CD4-positive, alpha-beta T cell treated with Interleukin-15 for 4 hours (primary cell): ENCODE measurements at places on chromosomes 4 and X.

DNA sequence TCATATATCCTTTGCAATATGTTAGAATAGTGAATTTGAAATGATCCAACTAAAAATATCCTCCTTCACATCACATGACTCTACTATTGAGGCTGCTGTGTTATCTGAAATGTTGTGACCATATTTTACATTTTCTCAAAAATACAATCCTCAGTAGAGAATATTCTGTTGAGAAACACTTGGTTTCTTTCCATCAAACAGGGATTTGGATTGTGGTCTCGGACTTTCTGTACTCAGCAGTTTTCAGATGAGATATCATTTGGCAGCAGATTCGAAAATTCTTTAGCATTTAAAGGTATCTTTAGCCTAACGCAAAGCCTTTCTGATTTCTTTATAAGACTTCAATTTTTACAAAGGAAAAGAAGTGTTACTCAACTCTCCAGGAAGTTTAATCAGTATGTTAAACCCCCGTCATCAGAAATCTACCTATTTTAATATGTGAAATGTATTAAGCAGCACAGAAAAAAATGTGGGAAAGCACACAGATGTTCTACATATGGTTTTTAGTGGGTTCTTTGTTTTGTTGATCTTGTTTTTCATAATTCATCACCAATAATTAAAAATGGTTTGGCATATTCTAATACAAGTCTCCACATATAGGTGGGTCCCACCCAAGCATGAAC lies 55.4 kb upstream of the ANXA3 start:
- DNase-seq: no peak

- no peak for DNase-seq
Observed at GRCh38 chr4:8794491-8794890, 77.1 kb downstream of the HMX1 start.

GRCh38 chrX:146481735-146482134 lies 327.8 kb upstream of the CXorf51B start:
- DNase-seq: no peak

DNA sequence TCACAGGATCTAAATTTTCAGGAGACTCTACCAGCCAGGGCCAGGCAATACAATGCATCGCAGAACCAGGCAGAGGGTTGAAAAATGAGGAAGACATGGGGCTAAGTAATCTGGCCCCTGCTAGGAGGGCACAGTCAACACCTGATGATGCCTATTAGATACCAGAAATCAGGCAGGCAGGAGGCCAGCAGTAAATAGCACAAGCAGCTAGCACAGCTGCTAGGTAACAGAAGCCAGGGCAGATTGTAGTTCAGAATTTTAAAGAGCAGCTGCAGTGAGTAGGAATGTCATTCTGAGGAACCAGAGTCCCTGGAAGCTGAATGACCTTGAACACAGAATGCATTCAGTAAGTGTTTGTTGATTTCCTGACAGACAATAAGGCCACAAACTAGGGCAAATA lies 38.8 kb upstream of the TRPC5OS start:
- no peak for DNase-seq

DNA sequence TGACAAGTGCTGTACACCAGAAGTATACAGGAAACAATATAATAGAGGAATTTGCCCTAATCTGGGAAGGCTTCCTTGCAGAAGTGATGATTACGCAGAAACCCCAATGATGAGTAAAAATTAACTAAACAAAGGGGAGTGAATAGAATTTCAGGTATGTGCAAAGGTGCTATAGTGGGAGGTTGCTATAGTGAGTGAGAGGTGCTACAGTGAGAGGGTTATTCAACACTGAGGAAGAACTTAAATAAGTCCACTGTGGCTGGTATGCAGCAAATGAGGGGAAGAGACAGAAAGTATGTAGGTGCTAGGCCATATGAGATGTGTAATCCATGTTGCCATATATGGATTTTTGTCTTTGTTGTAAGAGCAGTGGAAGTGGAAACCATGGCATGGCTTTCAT lies 69.5 kb downstream of the TRIM2 start:
- no peak for DNase-seq

GRCh38 chr4:156330436-156331031 lies 376.9 kb upstream of the CTSO start:
- DNase-seq: no peak

DNA sequence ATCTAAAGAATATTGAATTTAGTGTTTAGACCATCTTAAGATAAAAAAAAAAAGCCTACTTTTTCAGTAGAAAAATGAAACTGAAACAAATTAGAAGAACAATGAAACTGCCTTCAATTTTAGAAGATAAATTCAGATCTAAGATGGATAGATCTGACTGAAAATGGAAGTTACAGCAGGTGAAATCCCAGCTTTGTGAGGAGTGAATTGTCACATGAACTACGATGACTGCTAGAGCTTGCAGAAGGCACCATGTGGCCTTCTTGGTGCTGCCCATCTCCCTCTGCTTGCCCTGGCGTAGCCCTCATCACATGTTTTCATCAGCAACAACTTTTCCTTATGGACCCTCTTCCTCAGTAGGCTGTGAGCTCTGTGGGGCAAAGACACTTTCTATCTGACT lies 51.4 kb upstream of the EMCN start:
- no peak for DNase-seq

DNA sequence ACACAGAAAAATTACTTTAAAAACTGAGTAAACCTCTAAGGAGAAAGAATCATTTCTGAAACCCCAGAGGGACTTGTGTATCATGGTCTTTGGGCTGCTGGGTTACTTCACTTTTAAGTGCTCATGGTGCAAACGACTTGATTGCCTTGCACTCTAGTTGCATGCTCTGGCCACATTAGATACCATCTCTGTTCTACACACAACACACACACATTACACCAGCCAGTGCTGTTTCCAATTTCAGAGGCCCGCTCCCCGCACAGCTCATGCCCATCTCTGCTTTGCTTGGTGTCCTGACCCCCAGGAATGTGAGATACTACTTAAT lies 2.1 kb downstream of the PPP3CA start:
- DNase-seq: peak; percentile 8

DNA sequence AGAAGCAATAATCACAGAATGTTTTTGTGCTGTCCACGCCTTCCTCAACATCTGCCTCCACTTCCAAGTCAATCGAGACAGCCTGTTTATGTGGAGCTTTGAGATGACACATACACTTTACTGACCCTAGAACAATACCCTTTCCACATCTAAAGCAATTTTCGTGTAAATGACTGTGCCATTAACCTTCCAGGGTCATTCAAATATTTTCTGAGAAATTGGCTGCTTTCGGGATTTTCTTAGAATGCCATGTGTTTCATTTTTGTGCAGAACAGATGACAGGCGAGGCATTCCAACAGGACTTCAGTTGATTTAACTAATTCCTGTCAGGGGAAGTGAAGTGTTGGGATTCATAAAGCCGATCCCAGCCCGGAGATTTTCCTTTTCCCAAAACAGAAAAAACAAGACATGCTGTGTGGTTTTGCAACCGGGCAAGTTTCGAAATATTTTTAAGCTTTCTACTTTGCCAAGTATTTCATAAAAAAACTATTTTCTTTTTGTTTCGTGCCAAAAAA lies 73.9 kb downstream of the SORBS2 start:
- DNase-seq: no peak

DNA sequence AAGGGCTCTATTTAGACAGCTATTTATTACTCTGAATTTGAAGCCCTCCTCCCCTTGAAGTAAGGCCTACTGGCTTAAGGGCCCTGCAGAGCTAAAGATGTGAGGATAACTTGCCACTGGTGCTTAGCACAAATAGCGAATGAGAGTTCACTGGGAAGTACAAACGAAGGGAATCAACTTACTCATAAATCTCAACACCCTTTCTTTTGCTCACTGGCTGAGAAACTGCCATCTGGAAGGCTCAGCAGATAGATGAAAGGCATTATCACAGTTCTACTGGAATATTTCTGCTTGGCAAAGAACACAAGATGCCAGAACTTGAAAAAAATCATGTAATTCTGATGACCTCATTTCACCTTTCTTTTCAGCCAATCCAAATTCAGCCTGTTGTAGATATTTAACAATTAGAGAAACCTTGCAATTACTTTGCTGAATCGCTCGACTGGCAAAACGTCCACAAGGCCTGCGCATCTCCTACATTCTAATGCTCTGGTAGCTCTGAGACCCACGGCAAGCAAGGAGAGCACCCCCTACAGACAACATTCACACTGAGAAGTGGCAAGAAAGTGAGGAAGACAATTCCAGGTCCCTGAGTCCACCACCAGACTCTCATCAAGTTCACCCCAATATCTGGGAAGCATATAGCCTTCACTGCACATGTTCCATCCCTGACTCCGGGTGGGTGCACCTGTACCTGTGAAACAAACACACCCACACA lies 27.5 kb downstream of the TSPAN5 start:
- DNase-seq: no peak
